Stimulated activated CD8-positive, alpha-beta memory T cell treated with anti-CD3 and anti-CD28 coated beads, Interleukin-7, amount 100 ng/mL, for 24 hours (primary cell): ENCODE measurements at places on chromosomes 2 and 18.

GRCh38 chr2:12728221-12728777, 11.6 kb downstream of the TRIB2 start:
- DNase-seq, result no peak

GRCh38 chr2:66573821-66574233, 138.9 kb downstream of the MEIS1 start:
- no peak for DNase-seq

GRCh38 chr2:132754867-132755472, 85.0 kb upstream of the LYPD1 start:
- DNase-seq, result no peak

- DNase-seq, result no peak
Observed at GRCh38 chr2:78407960-78408794, 617.3 kb upstream of the REG3G start.

DNA sequence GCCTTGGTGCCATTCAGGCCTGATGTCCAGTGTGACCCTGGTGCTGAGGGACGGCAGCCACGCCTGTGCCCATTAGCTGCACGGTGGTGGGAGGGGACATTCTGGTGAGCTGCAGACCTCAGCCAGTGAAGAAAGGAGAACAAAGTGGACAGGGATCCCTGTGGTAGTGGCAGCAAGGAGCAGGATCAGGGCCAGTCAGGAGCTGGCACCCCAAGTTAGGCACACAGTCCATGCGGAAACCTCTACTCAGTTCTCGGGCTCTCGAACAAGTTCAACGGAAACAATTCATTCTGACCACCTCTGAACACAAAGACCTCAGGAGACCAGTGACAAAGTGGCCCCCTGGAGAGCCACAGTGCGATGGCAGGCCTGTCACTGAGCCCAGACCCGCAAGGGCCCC, 30.1 kb downstream of the COA5 start:
- DNase-seq, result no peak

GRCh38 chr2:203867561-203868200, at the start of gene CTLA4:
TSS of gene CTLA4 (plus strand) at chr2:203867771. CDS start at chr2:203867943, 172 bp downstream.
- DNase-seq, result no peak

DNA sequence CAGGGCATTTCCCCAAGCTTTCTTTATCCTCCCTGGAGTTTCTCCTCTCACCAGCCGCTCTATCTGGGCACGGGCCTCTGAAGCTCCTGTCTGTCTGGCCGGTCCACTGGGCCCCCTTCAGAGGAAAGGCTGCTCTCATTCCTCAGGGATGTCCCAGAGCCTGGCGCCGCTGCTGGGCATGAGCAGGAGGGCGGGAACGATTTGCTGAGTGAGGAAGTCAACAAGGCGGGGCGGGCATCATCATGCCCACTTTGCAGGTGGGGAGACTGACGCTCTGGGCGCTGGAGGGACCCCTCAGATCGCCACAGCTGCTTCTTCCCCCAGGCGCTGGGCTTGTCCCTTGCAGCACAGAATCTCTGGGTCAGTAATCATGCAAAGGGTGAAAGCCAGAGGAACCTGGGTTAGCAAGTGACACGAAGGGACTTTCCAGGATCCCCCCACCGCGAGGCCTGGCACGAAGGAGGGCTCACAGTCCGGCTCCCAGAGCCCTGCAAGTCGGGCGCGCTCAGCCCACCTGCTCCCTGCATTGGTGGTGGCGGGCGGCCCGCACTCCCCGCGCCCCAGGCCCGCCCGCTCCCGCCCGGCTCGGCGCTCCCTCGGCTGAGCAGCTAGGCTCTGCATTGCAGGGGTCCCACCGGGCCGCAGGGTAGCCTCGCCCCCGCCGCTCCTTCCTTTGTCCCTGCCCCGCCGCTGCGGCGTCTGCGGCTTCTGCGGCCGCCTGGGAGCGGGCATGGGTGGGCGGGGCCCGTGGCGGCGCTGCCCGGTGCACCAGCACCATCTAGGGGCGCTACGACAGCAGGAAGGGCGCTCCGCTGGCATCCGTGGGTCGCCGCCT, 157.8 kb downstream of the CYRIA start:
- no peak for DNase-seq

DNA sequence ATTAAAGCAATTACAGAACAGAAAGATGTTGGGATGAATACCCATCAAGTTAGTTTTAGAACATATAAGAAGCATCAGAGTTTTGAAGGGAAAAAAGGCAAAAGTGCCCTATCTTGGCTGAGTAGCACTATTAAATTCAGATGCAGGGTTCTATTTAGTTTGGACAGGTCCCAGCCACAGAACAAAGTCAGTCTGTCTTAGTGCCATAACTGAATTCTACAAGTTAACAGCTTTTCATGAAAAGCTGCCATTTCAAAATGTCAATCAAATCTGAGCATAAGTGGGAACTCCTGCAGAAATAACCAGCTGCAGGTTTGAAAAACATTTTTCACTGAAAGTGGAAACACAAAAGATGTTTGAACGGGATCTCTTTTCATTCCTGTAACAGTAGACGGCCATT, 160.4 kb downstream of the SRBD1 start:
- DNase-seq, result no peak

- DNase-seq, result no peak
Observed at GRCh38 chr18:48789259-48789812, 161.4 kb downstream of the SMAD7 start.

- DNase-seq, result no peak
Observed at GRCh38 chr2:198698230-198698629, 759.5 kb downstream of the SATB2 start.

DNA sequence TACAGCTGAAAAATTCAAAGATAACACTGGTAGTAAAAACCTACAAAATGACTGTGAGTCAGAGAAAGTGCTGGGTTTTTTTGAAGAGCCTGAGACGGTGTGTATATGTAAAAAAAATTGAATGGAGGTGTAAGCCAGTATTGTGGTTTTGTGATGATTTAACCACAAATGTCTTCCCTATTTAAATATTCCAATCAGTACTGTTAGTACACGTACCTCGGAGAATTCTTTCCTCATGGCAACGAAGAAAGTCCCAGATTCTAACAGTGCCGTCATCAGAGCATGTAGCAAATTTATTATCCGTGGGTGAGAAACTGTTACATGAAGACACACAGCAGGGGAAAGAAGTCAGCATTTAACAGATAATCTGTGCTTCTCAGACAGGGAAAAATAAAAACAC, 48.1 kb downstream of the WDR33 start:
- no peak for DNase-seq

GRCh38 chr2:51919395-51919794, 887.5 kb upstream of the NRXN1 start:
- DNase-seq, result no peak

GRCh38 chr2:133123904-133124303, 444.4 kb downstream of the NCKAP5 start:
- no peak for DNase-seq

- no peak for DNase-seq
Observed at GRCh38 chr2:146820672-146821071, 1024.2 kb upstream of the ACVR2A start.

DNA sequence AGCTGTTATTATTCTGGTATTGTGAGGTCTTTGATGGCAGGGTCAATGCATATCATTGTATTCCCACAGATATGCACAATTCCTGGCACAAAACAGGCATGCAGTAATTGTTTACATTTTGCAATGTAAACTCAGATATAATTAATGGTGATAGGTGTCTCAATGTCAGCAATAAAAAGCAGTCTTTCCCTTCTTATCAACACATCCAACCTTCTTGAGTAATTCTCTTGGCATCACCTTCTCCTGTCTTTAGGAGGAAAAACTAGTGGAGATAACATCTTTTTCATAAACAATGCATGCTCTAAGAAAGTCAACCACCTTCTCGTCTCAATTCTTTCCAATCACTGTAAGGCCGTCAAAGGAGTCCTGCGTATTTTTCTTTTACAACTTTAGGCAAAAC, 313.3 kb upstream of the GULP1 start:
- DNase-seq, result no peak

DNA sequence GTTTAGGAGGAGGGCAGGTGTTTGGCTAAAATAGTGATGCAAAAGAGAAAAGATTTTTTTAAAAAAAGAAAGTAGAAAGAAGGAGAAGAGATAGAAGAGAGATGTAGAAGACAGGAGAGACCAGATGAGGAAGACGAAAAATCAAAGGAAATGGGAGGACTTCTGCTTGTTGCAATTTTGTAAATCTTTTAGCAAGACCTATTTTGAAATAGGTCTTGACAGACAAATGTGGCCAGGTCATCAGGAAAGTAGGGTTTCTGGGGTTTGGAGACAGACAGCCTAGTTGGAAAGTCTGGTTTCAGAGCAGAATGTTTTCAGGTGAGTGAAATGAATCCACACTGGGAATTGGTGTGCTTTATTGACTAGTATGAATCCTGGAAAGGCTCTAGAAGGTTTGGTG, 104.5 kb upstream of the CAVIN2 start:
- DNase-seq, result no peak

DNA sequence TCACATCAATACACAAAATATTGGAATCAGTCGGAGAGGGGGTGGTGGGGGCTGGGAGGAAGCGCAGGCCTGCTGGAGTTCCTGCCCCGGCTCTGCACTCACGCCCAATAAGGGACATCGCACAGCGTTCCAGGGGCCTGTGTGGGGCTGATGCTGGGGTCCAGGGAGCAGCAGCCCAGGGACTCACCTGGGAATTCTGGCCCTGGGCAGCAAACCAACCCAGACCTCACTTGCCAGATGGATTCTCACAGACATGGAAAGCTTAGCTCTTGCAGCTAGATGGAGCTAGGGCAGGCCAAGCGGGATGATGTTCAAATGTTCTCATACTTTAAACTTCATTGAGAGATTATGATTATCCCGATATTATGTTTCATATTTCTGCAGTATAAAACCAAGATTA, 266.6 kb upstream of the TANK start:
- DNase-seq, result no peak

DNA sequence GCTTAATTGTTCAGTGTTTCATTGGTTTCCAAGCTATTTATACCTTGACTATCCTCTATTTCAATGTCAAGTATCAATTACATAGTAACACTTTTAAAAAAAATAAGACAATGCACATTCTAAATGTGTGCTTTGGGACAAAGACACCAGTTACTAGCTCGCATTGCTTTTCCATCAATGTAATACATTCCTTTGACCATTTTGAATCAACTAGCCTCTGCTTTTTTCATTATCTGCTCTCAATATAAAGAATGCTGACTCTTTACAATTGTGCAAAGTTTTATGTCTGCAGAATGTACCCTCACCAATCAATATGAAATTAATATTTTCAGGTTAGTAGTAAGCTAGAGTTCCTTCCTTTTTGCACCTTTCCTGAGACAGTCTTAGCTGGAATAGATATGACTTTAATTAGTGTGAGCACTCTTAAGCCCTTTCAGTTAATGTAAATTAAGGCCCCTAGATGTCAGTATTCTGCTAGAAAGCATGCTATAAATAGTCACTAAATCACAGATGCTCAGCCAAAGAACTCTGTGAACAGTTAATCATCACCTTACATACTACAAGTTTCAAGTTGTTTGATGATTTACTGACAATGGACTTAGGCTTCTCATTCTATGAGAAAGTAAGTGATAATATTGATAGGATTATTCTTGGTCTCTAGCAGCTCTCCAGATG, 413.6 kb downstream of the PTH2R start:
- no peak for DNase-seq

DNA sequence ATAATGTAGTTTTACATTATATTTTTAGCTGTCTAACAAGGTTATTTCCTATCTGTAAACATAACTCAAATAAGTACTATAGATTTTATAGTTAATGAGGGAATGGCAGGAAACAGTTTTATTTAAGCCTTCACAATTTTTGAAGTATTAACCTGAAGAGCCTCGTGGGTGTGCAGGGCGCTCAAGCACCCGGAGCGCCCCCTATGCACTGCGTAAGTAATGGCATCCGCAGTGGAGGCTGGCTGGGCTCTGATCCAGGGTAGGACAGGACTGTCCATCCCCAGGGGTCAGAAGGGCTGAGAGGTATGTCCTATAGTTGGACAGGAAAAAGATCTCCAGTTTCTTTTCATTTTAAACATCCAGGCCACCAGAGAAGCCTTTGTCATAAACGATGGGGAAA, 8.2 kb upstream of the GBX2 start:
- DNase-seq, result no peak

- DNase-seq, result no peak
Observed at GRCh38 chr2:37011130-37011529, 44.8 kb upstream of the STRN start.

DNA sequence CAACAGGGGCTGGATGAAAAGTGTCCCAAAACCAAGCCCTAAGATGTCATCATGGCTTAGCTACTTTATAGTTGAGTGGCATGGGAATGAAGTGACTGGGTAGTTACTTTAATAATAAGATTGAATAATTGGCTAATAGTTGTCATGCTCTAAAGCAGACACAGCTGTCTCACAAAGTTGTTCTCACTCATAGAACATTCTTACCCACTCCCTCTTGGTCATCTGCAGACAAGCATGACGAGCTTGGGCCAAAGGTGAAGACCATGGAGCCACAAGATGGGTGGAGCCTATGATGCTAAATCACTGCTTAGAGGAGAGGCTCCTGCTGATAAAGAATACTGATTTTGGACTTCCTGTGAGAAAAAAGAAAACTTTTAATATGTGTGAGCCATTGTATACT, 62.4 kb upstream of the MMADHC start:
- DNase-seq, result no peak

- DNase-seq, result no peak
Observed at GRCh38 chr18:56580026-56580425, 58.4 kb downstream of the TXNL1 start.

- no peak for DNase-seq
Observed at GRCh38 chr2:73947412-73948018, 20.8 kb downstream of the DGUOK start.

DNA sequence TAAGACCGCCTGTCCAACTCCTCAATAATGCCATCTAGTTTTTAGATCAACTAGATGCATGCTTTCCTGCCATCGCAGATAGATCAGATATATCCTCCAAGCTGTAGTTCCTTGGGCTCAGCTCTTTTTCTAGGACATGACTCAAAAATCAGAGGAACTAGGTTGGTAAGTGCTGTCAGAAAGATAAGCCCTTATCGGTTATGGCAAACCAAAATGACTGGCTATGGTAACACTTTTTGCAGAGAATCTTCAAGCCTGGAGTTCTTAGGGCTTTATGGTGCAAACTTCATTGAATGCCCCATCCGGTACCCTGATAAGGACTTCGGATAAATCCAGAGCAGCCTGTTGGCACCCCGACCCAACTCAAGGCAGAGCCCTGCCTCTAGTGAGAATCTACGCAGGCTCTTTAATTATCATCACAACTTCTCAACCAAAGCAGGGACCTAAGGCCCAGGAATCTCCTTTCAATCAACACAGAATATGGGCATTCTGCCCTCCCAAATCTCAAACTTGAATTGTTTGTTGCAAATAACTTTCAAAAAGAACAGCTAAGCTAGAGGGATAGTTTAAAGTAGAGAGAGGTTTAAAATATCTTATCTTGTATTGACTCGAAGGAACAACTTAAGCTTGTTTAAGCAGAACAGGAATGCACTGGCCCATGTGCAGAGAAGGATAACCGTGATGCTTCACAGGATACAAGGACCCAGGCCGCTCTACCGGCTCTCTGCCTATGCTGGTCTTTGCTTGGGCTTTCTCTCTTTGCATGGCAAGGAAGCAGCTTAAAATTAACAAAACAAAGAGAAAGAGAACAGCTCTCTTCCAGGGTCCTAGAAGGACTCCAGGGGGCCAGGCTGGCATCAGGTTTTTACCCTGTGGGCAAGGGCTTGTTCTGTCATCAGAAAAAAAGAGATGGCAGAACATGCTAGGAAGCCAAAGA, 3.4 kb upstream of the CYP1B1 start:
- DNase-seq, result no peak

- no peak for DNase-seq
Observed at GRCh38 chr18:62979176-62979575, 263.8 kb downstream of the PHLPP1 start.
